ENCODE measurements at places on chromosomes 2 and 18. TPM values are rescaled to one million over a fixed set of nuclear protein-coding genes. Genes with fewer than 3 reads are reported as not detected.
A peak's percentile ranks its signal among the peaks of the same experiment; 100 is the strongest.

DNA sequence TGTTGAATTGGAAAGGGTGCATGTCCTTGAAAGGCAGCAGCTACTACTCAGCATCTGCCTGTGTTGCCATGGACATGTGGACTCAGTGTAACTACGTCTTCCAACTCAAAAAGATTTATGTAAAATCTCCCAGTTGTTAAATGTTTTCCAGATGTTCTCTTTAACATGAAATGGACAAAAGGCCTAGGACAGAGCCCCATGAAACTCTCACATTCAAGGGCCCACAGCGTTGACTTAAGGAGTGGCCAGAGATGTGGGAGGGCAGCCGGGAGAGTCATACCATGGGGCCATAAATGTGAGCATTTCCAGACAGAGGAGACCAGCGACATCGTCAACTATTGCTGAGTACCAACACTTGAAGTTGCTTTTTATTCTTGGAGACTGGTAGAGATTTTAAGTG, 9.9 kb downstream of the SLC3A1 start:
- no peak for ATAC-seq

Gene SOCS6
- total RNA-seq, result 21.2 TPM

Gene LRP1B
- 0.40 TPM for total RNA-seq

Gene MC4R
- not detected for total RNA-seq

Gene MEMO1
- 52.2 TPM for total RNA-seq

Gene ZNF512
- total RNA-seq, result 9.2 TPM

GRCh38 chr2:33197198-33197938, 250.6 kb downstream of the LTBP1 start:
- no peak for ATAC-seq

DNA sequence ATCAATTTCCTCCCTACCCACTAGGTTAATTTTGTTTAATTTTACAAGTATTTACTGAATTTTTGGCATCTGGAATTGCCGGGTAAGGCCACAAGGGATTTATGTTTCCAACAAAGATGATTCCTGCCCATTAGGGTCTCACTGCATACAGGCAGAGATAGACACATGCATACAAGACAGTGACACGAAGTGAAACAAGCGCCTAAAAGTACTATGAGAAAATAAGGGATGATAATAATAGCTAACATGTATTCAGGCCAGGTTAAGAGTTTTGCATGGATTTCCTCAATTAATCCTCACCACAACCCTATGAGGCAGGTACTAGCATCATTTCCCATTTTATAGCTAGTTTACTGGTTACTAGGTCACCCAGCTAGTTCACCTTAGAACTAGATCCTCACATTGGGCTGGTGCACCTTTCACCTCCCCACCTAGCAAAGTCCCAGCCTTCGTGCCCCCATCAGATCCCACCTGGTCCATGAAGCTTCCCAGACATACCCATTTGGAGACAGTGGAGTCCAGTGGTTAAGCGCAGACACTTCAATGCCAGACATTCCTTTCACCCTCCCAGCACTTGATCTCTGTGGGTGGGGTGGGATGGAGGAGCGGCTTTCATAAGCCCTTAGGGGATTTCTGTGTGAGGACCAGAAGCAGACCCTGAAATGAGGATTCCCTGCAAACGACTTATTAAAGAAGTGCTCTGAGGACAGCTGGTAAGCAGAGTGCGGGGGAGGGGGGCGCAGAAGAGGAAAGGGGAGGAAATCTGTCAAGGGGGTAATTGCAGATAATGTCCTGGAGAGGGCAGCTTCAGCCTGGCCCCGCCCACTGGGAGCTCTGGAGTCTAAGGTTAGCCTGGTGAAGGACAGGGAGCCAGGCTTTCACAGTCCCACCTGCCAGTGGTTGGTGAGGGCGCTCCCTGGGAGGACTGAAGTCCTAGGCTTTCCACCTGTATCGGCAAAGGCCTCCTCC, 5.8 kb upstream of the DGUOK start:
- ATAC-seq, result no peak

Gene MGAT4A
- 5.6 TPM for total RNA-seq

DNA sequence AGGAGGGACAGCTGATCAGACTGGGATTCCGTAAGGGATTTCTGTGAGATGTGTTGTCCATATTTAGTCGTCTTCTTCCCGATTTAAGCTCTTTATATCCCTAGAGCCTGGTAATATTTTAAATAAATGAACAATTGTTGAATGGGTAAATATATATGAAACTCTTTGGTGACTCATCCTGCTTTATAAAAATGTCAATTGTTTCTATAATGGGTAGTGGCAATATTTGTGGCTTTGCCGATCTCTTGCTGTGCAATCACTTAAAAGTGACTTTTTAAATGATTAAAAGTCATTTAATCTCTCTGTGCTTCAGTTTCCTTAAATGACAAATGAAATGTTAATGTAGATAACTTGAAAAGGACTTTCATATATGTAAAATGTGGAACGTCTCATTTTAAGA, 339.2 kb downstream of the RNF144A start:
- no peak for ATAC-seq

GRCh38 chr18:6885992-6886796, 156.7 kb downstream of the ARHGAP28 start:
- ATAC-seq, result peak; percentile 75

GRCh38 chr2:229780856-229781773, 66.8 kb upstream of the DNER start:
- peak; percentile 83 for ATAC-seq

Gene ADRA2B
- total RNA-seq, result not detected

DNA sequence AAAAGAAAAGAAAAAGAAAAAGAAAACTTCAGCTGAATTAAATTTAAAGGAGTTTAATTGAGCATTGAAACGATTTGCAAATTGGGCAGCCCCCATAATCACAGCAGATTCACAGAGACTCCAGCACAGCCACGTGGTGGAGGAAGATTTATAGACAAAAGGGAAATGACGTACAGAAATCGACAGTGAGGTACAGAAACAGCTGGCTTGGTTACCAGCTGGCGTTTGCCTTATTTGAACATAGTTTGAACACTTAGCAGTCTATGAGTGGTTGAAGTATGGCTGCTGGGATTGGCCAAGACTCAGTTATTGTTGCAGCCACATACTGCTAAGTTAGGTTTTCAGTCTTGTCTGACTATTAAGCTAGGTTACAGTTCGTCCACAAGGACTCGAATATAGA, 312.2 kb upstream of the SLC14A2 start:
- no peak for ATAC-seq

- peak; percentile 26 for ATAC-seq
Observed at GRCh38 chr2:8645176-8645831, 36.6 kb upstream of the ID2 start.

GRCh38 chr18:13482618-13482945, 243.8 kb downstream of the FAM210A start:
- ATAC-seq, result no peak

Gene KRTCAP3
- 26.0 TPM for total RNA-seq

Gene CENPA
- 10.2 TPM for total RNA-seq

Gene TSPYL6
- not detected for total RNA-seq

GRCh38 chr18:50590593-50590992, 30.7 kb downstream of the MAPK4 start:
- ATAC-seq, result no peak

Gene RGPD4
- not detected for total RNA-seq

DNA sequence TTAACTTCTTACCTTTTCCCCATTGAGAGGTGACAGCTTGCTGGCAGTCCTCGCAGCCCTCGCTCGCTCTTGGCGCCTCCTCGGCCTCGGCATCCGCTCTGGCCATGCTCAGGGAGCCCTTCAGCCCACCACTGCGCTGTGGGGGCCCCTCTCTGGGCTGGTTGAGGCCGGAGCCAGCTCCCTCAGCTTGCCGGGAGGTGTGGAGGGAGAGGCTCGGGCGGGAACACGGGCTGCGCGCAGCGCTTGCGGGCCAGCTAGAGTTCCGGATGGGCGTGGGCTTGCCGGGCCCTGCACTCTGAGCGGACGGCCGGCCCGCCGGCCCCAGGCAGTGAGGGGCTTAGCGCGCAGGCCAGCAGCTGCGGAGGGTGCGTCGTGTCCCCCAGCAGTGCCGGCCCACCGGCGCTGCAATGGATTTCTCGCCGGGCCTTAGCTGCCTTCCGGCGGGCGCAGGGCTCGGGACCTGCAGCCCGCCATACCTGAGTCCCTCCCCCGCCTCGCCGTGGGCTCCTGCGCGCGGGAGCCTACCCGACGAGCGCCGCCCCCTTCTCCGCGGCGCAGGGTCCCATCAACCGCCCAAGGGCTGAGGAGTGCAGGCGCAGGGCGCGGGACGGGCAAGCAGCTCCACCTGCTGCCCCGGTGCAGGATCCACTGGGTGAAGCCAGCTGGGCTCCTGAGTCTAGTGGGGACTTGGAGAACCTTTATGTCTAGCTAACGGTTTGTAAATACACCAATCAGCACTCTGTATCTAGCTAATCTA, 335.0 kb downstream of the CBLN2 start:
- no peak for ATAC-seq

Gene SLC14A1
- total RNA-seq, result 0.52 TPM

Gene ARL5A
- 55.7 TPM for total RNA-seq

DNA sequence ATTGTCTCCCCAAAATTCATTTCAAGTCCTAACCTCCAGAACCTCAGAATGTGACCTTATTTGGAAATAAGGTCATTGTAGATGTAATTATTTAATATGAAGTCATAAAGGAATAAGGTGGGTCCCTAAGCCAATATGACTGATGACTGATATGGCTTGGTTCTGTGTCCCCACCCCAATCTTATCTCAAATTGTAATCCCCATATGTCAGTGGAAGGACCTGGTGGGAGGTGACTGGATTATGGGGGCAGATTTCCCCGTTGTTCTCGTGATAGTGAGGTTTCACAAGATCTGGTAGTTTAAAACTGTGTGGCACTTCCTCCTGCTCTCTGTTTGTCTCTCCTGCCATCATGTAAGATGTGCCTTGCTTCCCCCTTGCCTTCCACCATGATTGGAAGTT, 43.0 kb upstream of the BCL11A start:
- ATAC-seq, result no peak

DNA sequence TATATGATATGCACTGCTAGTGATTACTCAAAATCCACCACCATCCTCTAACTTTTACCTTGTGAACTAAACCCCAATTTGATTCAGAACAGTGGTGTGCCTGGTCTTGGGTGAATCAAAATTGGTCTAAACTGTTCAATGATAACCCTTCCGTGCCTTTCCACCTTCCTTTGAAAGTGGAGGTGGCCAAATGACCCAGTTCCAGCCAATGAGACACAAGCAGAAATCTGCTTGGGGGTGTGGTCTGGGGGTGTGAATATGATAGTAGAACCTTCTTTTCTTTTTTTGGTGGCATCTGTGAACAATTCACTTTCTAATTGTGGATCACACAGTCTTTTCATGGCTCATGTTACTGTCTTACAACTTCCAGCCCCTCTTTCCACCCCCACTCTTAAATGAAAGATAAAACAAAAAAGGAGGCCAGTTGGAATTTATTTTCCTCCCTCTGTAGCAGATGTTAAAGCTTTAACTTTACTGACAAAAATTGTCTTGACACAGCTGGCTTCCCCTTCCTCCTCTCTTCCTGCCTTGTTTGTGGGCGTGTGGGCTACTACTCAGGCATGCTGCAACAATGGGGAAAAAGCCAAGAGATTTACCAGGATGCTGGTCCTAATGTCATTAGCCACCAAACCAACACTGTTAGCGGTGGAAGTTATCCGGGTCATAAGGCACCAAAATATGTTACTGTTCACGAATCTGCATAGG, 58.8 kb upstream of the ANKRD44 start:
- no peak for ATAC-seq

- no peak for ATAC-seq
Observed at GRCh38 chr2:30235008-30235655, 3.8 kb downstream of the LBH start.

DNA sequence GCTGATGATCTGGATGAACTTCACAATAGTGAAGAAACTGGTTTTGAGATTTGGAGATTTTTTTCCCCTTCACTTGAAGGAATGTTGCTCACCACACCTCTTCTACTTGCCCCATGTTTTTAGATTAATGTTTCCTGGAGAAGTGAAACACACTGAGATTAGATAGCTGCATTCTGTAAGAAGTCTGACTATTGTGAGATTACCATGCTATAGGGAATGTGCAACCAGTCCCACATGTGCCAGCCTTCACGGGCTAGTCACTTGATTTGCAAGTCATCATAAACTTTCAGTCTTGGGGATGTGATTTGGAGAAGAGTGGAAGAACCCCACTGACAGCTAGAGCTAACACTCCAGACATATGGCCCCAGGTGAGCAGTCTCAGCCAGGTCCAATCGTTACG, 7.4 kb upstream of the CCNYL1 start:
- ATAC-seq, result peak; percentile 76

Gene TNS1
- total RNA-seq, result 27.7 TPM

- no peak for ATAC-seq
Observed at GRCh38 chr18:58307441-58307840, 263.4 kb downstream of the NEDD4L start.

Gene GAL3ST2
- not detected for total RNA-seq

Gene SNED1
- 3.9 TPM for total RNA-seq

Gene TLX2
- total RNA-seq, result not detected

GRCh38 chr2:206031162-206031784, 54.7 kb downstream of the INO80D start:
- ATAC-seq, result peak; percentile 52

Gene NYAP2
- 0.32 TPM for total RNA-seq

DNA sequence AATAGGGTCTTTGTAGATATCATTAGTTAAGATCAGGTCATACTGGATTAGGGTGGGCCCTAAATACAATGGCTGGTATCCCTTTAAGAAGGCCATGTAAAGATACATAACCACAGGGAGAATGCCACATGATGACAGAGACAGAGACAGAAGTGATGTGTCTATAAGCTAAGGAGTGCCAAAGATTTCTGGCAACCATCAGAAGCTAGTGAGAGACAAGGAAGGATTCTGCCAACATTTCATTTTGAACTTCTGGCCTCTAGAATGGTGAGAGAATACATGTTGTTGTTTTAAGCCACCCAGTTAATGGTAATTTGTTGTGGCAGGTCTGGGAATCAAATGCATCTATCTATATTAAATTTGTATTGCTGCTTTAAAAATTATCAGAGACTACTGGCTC, 185.5 kb upstream of the CYRIA start:
- no peak for ATAC-seq

GRCh38 chr2:43426305-43427031, 169.4 kb downstream of the THADA start:
- ATAC-seq, result peak; percentile 94

DNA sequence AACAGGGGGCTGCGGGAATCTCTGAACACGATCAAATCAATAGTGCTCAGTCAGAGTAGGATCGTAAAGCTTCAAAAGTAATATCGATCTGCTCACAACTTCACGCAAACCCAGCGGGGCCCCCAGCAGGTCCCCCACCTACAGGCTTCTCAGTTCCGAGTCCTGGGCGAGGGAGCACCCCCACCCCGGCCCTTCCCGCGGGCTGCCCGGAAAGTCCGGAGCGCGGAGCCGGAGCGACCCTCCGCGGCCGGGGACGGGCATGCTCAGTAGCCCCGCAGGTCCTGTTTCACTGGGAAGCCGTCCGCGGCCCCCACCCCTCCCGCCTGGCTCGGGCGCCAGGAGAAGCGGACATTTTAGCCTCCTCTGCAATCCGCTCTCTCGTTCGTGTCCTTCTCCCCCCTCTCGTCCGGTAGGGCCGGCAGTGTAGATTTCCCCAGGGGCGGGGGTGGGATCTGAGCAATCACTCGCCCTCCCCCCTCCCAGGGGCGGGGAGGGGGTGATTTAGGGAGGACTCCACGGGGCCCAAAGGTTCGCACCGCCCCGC, 3.3 kb upstream of the SPRED2 start:
- peak; percentile 38 for ATAC-seq

Gene SCN9A
- total RNA-seq, result 0.28 TPM

Gene CNDP1
- not detected for total RNA-seq

Gene PRKD3
- 17.4 TPM for total RNA-seq

- peak; percentile 89 for ATAC-seq
Observed at GRCh38 chr18:31241900-31242409, 76.0 kb upstream of the DSG1 start.

Gene NT5C1B
- total RNA-seq, result not detected

Gene RALBP1
- total RNA-seq, result 93.7 TPM

Gene UGT1A6
- total RNA-seq, result 11.2 TPM

Measured in esophagus mucosa (tissue), 1 donor.